ENCODE measurements at places on chromosomes 6 and 20.

- DNase-seq, result no peak
These were observed 30.7 kb downstream of the ADGRG6 start for GRCh38 chr6:142332393-142333098.

- no peak for DNase-seq
These were observed 21.9 kb downstream of the ECT2L start for GRCh38 chr6:138817799-138818198.

- no peak for DNase-seq
These were observed 4.8 kb upstream of the ADGB start for GRCh38 chr6:146593986-146594385.

GRCh38 chr6:6796818-6797217 is 208.3 kb downstream of the LY86 start:
- DNase-seq, result no peak

DNA sequence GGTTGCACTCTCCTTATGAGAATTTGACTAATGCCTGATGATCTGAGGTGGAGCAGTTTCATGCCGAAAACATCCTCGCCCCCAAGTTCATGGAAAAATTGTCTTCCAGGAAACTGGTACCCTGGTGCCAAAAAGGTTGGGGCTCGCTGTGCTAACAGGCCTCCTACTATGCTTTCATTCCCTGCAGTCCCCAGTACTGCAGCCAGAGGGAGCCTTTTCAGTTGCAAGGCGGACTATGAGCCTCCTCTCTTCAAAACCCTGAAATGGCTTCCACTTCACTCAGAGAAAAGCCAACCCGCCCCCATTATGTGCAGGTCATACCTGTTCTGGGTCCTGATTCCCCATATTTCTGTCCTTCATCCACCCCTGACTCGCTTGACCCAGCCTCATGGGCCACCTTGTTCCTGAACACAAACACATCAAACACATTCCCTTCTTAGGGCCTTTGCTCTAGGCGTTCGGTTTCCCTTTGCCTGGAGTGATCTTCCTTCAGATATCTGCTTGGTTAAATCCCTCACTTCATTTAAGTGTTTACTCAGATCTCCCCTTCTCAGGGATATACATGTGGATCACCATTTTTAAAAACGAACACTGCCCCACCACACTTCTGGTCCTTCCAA is 173.7 kb downstream of the PHACTR1 start:
- DNase-seq, result no peak

DNA sequence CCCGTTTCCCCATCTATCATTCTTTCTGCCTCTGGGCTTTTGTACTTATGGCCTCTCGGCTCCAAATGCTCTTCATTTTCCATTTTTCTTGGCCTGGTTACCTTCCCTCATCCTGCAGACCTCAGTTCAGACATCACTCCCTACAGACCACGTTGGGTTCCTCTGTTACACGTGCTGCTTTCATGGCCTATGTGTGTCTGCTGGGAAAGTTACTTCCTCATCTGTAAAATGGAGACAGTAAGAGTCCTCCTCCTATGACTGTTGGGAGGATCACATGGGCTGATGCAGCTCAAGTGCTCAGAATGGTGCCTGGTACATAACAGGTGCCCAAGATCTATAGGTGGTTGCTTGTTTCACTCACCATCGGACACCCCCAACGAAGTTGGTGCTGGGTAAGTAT is 13.5 kb downstream of the KCNK17 start:
- no peak for DNase-seq

- DNase-seq, result no peak
These were observed 39.7 kb upstream of the PPP1R3G start for GRCh38 chr6:5045416-5045815.

GRCh38 chr6:69868252-69868804 is 2.0 kb downstream of the COL19A1 start:
- DNase-seq, result no peak

- DNase-seq, result no peak
These were observed 381.7 kb downstream of the BCKDHB start for GRCh38 chr6:80488190-80488589.

- no peak for DNase-seq
These were observed 40.1 kb downstream of the VSTM2L start for GRCh38 chr20:37943033-37943432.

DNA sequence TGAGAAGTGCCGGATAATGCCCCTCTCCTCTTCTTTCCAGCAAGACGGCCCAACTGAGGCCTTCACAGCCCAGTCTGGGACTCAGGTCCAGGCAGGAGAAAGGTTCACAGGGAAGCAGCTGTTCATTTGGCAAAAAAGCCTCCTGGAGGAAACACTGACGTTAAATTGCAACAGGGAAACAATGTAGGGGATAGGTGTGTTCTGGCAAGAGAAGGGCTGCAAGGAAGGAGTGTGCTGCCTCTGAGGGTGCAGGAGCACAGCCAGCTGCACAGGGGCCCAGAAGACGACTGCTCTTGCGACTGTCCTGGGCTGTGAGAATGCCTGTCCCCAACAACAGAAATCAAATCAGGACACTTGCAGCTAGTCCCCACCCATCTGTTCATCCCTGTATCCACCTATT is 70.6 kb upstream of the PMEPA1 start:
- no peak for DNase-seq

DNA sequence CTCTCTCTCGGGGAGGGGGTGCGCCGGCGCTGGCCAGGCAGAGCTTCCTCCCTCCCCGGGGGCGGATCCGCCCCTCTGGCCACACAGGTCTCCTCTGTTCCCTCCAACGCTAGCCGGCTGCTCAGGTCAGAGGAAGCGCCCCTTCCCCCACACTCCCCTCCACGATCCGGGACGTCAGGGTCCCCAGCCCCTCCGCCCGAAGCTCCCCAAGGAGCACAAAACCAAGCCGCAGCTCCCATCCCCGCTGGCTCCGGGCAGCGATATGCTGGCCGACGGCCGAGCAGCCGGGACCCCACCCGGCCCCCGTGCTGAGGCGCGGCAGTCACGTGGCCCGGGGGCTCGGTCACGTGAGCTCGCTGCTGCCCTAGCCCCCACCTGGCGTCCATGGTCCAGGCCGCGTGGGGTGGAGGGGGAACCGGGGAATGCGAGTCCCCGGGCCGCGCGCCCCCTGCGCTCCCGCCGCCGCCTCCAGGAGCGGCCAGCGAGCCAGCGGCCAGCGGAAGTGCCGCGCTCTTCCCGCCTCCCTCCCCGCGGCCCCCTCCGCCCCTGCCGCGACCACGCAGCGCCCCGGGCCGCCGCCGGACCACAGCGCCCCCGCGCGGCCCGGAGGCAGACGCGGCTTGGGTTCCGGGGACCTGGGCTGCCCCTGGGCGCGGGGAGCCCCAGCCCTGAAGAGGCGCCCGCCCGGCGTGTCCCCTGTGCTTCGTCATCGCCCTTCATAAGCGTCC is at the start of gene SLC35B2:
Gene SLC35B2 (minus strand): TSS at position 504 of the 728 bp plus-strand sequence. CDS start 118 bp downstream, at position 386.
- no peak for DNase-seq

DNA sequence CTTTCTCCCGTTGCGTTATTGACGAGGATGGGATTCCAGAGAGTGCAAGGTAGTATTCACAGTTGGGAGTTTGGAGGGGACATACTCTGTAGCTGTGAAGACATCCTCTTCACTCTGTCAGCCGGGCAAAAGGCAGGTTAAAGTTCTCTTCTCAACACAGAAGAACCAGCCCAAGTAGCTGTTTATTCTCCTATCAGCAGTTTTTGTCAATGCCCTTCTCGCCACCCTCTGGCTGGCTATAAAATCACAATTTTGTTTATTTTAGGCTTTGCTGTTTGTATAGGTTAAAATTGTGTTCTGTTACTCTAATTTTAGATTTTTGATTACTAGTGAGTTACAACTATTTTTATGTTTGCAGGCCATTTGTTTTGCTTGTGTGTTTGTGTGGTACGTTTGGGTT is 37.9 kb upstream of the MAS1 start:
- no peak for DNase-seq

GRCh38 chr6:88869263-88870020 is 94.0 kb downstream of the RNGTT start:
- no peak for DNase-seq

- no peak for DNase-seq
These were observed 104.4 kb downstream of the MRPL14 start for GRCh38 chr6:44022671-44023352.

DNA sequence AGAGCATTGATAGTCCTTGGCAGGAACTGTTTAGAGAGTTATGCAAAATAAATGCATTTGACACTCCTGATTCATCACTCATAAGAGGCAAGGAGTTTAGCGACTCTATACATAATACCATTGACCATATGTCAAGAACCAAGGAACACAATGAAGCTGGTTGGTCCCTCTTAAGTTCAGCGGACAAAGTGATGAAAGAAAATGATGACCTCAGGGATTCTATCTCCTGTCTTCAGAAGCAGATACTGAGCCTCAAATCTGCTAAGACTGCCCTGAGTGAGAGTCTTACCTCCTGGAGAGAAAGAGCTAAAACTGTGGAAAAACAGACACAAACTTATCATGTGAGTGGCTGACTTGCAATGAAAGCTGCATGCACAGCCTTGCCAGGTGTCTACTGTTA is 9.5 kb upstream of the NKAIN2 start:
- DNase-seq, result no peak

DNA sequence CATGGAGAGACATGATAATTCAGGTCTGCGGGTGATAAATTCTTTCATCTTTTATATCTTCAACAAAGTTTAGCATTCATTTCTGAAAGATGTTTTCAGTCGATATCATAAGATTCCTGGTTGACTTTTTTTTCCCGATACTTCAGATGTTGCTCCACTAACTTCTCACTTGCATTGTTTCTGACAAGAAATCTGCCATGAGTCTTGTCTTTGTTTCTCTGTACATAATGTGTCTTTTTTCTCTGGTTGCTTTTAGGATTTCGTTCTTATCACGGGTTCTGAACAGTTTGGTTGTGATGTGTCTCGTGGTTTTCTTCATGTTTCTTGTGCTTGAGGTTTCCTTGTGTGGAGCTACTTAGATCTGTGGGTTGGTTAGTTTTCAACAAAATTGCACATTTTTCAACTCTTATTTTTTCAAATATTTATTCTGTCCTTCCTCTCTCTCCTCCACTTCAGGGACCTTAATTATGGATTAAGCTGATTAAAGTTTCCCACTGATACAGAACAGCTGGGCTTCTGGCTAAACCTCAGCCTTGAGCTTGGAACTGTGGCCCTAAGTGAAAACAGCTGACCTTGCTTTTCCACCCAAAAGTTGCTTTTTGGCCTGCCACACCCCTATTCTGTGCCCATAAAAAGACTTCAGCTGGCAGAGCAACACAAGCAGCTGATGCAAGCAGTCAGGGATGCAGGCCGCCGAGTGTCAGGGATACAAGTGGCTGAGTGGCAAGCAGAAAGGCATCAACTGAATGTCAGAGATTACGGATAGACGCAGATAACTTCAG is 97.9 kb upstream of the SNX9 start:
- DNase-seq, result no peak

GRCh38 chr6:168562576-168563151 is 121.7 kb downstream of the SMOC2 start:
- DNase-seq, result no peak

DNA sequence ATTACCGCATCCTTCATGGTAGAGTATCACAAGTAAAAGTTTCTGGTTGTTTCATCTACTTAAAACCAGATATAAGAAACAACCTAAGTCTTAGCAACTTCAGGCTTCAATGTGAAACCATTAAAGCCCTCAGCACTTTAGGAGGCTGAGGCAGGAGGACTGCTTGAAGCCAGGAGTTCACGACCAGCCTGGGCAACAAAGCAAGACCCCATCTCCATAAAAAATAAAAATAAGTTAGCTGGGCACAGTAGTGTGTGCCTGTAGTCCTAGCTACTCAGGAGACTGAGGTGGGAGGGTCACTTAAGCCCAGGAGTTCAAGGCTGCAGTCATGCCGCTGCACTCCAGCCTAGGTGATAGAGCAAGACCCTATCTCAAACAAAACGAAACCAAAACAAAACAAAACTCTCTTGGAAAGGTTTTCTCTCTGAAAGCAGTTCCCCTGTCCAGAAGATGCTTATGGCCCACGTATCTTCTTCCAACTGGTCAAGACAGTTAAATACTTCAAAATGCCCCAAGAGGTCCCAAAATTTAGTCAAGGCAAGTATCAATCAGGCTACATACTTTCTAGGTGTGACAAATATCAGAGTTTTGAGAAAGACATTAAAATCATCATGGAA is 9.9 kb downstream of the TAF11 start:
- DNase-seq, result no peak

DNA sequence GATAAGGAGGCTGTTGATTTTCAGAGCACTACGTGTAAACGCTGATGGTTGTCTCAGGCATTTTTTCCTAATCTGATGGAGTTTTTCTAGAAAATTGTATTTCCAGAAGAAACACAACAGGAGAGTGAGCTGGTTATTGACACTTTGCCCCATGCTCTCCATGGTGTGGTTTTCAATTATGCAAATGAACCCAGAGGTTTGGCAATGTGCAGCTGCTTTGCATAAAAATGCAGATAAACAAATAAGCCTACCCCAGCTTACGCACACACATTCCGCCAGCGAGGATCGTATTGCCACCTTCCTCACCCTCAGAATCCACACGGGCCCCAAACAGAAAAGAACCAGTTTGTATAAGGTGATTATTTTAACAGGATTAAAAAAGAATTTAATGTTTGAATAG is 45.1 kb upstream of the FRMD1 start:
- DNase-seq, result no peak

GRCh38 chr6:6516666-6517458 is 71.7 kb upstream of the LY86 start:
- DNase-seq, result no peak

GRCh38 chr20:4070323-4071177 is 55.2 kb upstream of the RNF24 start:
- DNase-seq, result no peak

DNA sequence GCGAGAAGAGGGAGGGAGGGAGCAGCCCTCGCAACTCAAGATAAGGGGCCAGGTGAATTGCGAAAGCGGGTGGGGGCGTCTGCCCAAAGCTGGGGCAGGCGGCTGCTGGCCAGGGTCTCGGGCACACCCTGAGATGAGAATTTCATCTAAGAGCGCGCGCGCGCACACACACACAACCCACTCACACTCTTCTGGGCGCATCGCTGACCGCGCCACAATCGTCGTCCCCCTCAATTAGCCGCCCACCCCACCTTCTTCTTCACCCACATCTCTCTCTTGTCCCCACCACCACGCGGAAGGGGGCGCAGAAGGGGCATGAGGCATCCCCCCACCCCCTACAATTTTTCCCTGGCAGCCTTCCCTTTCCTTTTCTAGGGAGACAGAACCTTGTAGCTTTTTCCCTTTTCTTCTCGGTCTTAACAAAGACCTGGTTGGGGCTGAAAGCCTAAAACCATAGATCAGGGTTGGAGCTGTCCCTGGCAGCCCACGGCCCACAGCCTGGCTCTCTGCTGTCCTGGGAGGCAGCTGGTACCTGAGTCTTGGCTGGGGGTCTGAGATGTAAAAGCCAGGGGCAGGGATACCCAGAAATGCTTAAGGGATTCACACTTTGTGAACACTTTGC is 737 bp upstream of the PTPRT start:
- no peak for DNase-seq

DNA sequence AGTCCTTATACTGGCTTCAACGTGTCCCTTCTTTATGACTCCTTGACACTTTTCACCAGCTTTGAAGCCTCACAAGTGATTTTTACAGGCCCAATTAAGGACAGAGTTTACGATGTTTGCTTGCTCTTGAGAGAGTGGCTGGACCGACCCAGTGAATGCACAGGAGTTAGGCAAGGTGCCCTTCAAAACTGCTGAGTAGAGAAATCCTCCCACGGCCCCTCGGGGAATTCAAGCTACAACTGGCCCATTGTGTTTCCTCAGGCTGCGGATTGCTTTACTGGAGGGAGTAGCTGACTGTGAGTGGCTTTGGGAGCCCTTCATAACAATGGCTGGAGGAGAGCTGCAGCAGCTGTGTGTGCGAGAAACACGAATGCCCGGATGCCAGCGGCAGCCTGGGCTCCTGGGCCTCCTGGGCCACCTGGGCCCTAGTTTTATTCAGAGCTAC is 50.0 kb downstream of the SGK1 start:
- DNase-seq, result no peak
